ENCODE measurements at places on chromosomes 3 and 15.

GRCh38 chr3:114590309-114591047, 296.6 kb downstream of the TIGIT start:
- DNase-seq: no peak

- DNase-seq: no peak
These were observed 18.4 kb downstream of the SMAD6 start for GRCh38 chr15:66720206-66721010.

- DNase-seq: no peak
These were observed 58.5 kb downstream of the GRIP2 start for GRCh38 chr3:14481646-14482036.

GRCh38 chr15:45863881-45864580, 229.2 kb downstream of the SQOR start:
- DNase-seq: no peak

- no peak for DNase-seq
These were observed 430.5 kb downstream of the OTOL1 start for GRCh38 chr3:161927131-161927530.

DNA sequence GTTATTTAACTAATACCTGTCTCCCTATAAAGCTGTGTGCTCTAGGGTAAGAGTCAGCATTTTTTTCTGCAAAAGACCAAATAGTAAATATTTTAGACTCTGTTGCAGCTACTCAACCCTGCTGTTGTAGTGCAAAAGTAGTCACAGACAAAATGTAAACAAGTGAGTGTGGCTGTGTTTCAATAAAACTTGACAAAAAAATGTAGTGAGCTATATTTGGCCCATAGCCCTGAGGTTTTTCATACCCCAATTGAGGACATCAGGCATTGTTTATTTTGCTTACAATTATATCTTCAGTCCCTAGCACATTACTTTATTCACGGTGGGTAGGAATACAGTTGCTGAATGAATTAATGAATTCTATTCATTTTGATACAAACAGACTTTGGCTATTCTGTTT, 58.7 kb upstream of the TBC1D5 start:
- no peak for DNase-seq
